SJSA1 (cell line): ENCODE measurements at places on chromosomes 5 and 9. TPM values are rescaled to one million over a fixed set of nuclear protein-coding genes. Genes with fewer than 3 reads are reported as not detected.

APBA1 gene
- 4.5 and 11.0 TPM in 2 replicates for total RNA-seq

AK6 gene
- 65.2 and 65.3 TPM in 2 replicates for total RNA-seq

CRHBP gene
- total RNA-seq = 0.11 TPM in 1 of 2 replicates, not detected in the other

TMEM232 gene
- total RNA-seq = 2.1 TPM in 1 of 2 replicates, not detected in the other

ADAMTS13 gene
- total RNA-seq = 0.24 and 0.88 TPM in 2 replicates

GRM6 gene
- total RNA-seq = not detected in 2 replicates

TMEM171 gene
- 4.5 and 8.4 TPM in 2 replicates for total RNA-seq

SFXN1 gene
- total RNA-seq = 147 and 207 TPM in 2 replicates
